ENCODE measurements at places on chromosomes 11 and 22. TPM values are rescaled to one million over a fixed set of nuclear protein-coding genes. Genes with fewer than 3 reads are reported as not detected.

BARX2 gene
- polyA plus RNA-seq = not detected

TMEM225 gene
- not detected for polyA plus RNA-seq

TLCD5 gene
- not detected for polyA plus RNA-seq

SLC7A4 gene
- 1.2 TPM for polyA plus RNA-seq

OSBPL5 gene
- 4.5 TPM for polyA plus RNA-seq

RFPL2 gene
- polyA plus RNA-seq = not detected

SGSM1 gene
- polyA plus RNA-seq = 0.07 TPM

VSIG2 gene
- polyA plus RNA-seq = 0.28 TPM

SHISAL1 gene
- not detected for polyA plus RNA-seq

CPSF7 gene
- polyA plus RNA-seq = 20.6 TPM

DYNC2H1 gene
- polyA plus RNA-seq = 0.99 TPM

KDM4E gene
- not detected for polyA plus RNA-seq

KCNQ1OT1 gene
- 0.05 TPM for polyA plus RNA-seq

SCGB1C1 gene
- polyA plus RNA-seq = not detected

OR4A16 gene
- polyA plus RNA-seq = not detected

DRAP1 gene
- 112 TPM for polyA plus RNA-seq

ZNRF3 gene
- polyA plus RNA-seq = 0.08 TPM

MSANTD4 gene
- polyA plus RNA-seq = 5.1 TPM

SCUBE2 gene
- polyA plus RNA-seq = not detected

GAB4 gene
- polyA plus RNA-seq = not detected

DNAJB13 gene
- 0.16 TPM for polyA plus RNA-seq
